ENCODE measurements at places on chromosomes 12 and 14. TPM values are rescaled to one million over a fixed set of nuclear protein-coding genes. Genes with fewer than 3 reads are reported as not detected.

SCYL2 gene
- total RNA-seq = 24.7 TPM

- DNase-seq = no peak
Observed at GRCh38 chr12:104718304-104718929, 239.7 kb downstream of the SLC41A2 start.

HOXC12 gene
- not detected for total RNA-seq

GRCh38 chr12:96786791-96787190 lies 120.3 kb upstream of the NEDD1 start:
- no peak for DNase-seq

PYGL gene
- 8.3 TPM for total RNA-seq

ACTR10 gene
- 68.5 TPM for total RNA-seq

- DNase-seq = no peak
Observed at GRCh38 chr12:54373649-54374561, 9.6 kb upstream of the GPR84 start.

DNA sequence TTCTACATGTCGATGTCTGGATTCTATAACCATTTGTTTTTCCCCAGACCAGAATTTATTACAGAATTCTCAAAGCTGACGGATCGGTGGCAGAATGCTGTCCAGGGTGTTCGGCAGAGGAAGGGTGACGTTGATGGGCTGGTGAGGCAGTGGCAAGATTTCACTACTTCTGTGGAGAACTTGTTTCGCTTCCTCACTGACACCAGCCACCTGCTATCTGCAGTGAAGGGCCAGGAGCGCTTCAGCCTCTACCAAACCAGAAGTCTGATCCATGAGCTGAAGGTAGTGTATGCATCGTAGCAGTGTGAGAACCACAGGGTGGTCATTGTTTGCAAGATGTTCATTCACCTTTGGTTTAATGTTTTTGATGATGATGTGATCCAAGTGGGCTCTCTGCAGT lies 124.0 kb downstream of the ESR2 start:
- no peak for DNase-seq

CELA1 gene
- not detected for total RNA-seq

KRT77 gene
- not detected for total RNA-seq

DNA sequence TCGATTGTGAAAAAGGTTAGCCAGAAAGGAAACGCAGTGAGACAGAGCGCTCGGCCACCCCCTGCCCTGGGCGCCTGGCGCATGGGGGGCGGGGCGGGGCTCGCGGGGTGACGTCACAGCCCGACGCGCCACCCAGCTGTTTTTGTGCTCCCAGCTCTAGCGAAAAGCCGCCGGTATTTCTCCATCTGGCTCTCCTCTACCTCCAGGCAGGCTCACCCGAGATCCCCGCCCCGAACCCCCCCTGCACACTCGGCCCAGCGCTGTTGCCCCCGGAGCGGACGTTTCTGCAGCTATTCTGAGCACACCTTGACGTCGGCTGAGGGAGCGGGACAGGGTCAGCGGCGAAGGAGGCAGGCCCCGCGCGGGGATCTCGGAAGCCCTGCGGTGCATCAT lies at the start of gene GABARAPL1:
TSS of gene GABARAPL1 (plus strand) at position 139 of the 393 bp plus-strand sequence. CDS start at position 392, 253 bp downstream.
- DNase-seq = peak; percentile 90

DNA sequence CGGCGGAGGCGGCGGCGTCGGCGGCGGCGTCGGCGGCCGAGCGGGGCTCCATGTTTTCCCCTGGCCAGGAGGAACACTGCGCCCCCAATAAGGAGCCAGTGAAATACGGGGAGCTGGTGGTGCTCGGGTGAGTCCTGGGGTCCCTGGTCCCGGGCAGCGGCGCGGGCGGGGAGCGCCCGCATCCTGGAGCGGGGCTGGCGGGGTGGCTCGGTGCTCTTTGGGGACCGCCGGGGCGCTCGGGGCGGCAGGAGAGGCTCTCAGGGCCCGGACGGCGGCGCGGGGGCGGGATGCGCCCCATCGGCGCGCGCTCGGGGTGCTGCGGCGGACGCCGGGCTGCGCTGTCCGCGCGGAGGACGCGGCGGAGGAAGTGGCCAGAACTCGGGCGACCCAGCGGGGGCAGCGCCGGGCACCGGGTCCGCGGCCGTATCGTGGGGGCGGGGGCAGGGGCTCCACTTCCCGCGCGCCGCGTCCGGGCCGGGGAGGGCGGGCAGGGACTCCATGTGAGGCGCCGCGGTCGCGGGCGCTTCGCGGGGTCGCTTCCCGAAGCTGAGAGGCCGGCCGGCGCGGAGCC lies 485 bp downstream of the PELI2 start:
- DNase-seq = peak; percentile 71

DNA sequence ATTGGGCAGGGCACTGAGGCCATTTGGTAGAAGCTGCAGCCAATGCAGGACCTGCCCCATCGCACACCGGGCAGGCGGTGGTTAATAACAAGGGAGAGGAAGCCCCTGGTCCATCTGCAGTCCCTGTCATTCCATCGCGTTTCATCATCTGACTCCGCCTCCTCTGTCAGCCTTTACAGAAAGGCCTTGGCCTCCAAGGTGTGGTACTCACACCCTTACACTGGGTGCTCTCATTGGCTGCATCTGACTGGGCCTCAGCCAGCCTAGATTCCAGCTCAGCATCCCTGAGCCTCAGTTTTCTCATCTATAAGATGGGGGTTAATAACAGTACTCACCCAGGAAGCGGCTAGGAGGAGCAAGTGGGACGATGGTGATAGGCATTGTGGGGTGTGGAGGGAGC lies 14.7 kb upstream of the HHIPL1 start:
- no peak for DNase-seq

- DNase-seq = no peak
Observed at GRCh38 chr12:44500423-44500822, 375.7 kb downstream of the NELL2 start.

TAS2R9 gene
- total RNA-seq = 0.22 TPM

CYP27B1 gene
- not detected for total RNA-seq

MANSC4 gene
- total RNA-seq = not detected

DNA sequence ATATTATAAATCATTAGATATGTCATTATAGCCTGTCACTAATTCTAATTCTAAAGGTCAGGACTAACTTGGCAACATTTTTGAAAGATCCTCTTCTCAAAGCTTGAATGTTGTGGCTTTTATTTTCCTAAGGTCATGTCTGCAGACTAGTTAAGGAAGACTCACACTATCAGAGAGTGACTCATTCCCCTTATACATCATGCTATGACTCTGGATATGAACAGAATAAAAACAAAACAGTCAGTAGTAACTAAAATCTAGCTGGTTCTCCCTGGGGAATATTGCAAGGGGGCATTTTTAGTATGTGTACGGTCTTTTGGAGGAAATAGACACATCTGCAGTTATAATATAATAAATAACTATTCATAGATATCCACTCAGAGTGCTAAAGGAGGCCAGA lies 170.6 kb downstream of the SLC2A13 start:
- no peak for DNase-seq

DNA sequence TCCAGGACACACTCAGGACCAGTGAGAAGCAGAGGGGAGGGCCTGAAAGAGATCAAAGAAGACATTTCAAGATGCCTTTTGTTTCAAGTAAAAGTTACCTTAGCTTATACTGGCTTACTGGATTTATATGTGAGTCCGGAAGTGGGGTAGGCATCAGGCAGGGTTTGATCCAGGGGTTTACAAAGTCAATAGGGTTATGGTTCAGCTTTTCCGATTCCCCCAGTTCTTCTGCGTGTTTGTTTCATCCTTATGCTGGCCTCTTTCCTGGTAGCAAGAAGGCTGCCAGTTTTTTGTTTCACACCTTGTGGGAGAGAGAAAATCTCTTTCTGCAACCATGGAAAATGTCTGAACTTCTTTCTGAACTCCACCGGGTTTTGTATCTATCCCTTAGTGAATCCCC lies 126.3 kb downstream of the ESRRB start:
- DNase-seq = no peak

NANOG gene
- total RNA-seq = not detected

DNA sequence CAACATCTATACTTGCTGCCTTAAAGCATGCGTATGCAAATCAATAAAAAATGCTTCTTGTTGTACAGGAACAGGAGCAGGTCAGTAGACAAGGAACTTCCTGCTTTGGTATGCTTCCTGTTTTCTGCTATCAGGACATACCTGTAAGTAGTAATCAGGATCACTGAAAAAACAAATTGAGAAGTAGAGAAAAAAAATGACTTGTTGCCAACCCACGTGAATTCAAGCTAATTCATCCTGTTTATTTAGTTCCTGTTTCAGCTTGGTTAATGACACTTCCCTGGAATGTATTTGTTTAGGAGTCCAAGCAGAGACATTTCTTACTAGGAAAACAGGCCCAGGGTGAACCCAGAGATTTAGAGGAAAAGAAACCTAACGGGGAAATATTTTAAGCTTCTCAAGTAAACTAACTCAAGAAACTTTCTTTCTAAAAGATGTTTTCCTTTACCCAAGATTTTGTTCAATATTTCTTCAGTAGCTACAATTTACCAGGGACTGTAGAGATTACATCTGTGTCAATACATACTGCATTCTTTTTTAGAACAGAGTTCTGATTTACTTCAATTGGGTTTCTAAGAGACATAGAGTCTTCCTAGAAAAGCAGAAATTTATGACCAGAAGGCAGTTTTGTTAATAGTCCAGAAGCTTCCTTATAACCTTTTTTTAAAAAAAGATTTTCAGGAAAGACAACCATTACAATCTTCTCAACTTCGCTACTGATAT lies 124.2 kb downstream of the PAWR start:
- no peak for DNase-seq

A2M gene
- total RNA-seq = 478 TPM

- DNase-seq = no peak
Observed at GRCh38 chr12:263574-263973, 938 bp upstream of the SLC6A13 start.

RASSF9 gene
- 4.5 TPM for total RNA-seq

GRCh38 chr12:104930388-104931326 lies 27.4 kb downstream of the SLC41A2 start:
- DNase-seq = no peak

MYL2 gene
- 13,587 TPM for total RNA-seq

GRCh38 chr14:104634886-104635570 lies 30.5 kb upstream of the TMEM179 start:
- DNase-seq = no peak

METTL17 gene
- total RNA-seq = 41.7 TPM

RNASE3 gene
- not detected for total RNA-seq

MYF6 gene
- total RNA-seq = not detected

ANKRD33 gene
- not detected for total RNA-seq

DNA sequence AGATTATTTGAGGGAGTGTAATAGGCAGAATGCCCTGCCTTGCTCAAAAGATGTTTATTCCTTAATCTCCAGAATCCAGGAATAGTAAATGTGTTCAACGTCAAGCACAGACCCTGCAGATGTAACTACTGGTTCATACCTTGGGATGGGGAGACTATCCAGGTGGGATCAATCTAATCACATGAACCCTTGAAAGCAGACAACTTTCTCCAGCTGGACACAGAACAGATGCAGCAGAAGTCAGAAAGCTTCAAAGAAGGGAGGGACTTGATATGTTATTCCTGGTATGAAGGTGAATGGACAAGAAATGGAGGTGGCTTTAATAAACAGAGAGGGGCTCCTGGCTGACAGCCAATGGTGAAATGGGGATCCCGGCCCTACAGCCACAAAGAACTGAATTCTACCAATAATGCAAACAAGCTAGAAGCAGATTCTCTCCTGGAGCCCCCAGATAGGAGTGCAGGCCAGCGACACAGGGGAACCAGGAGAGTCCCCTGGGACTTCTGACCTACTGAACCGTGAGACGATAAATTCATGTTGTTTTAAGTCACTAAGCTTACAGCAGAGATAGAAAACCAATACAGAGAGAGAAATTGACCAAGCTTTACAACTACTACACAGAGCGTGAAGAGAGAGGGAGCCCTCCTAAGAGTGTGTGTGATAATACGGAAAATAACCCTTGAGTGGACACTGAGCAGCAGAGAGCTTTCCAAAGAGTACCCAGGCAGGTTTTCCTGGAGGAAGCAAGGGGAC lies 133.5 kb upstream of the TMEM132C start:
- DNase-seq = no peak

GPR137C gene
- 0.65 TPM for total RNA-seq

SFSWAP gene
- 19.4 TPM for total RNA-seq

DNA sequence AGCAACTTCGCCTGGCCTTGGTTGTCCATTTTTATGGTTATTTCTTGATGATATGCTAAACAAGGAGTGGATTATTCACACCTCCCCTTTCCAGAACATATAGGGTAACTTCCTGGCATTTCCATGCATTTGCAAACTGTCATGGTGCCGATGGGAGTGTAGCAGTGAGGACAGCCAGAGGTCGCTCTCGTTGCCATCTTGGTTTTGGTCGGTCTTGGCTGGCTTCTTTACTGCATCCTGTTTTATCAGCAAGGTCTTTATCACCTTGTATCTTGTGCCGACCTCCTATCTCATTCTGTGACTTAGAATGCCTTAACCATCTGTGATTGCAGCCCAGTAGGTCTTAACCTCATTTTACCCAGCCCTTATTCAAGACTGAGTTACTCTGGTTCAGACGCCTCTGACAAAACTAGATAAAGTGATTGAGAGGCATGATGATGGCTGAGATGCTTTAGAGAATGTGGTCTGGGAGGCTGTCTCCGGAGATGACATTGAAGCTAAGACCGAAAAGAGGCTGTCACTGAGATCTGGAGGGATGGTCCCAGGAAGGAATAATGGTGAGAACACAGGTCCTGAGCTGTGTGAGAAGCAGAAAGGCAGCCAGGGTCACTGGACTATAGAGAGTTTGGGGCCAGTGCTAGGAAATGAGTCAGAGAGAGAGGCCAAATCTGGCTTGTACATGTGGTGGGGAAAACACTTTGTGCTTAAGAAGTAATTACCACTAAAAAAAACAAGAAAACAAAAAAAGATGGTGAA lies 2.9 kb downstream of the GLT1D1 start:
- no peak for DNase-seq

DNA sequence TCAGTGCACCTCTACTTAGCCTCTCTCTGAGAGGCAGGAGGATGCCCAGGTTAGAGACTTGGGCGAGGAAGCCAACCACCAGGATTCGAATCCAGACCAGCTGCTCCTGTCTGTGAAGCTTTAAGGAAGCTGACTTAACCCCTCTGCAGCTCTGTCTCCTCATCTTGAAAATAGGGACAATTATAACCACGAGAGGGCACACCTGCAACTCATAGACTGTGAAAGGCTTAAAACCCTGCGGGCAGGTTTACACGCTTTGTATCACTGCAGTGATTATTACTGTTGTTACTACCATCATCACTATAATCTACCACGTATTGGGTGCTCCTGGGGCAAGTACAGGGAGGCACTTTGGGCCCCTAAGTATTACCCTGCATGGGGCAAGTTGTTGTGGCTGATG lies 379.8 kb downstream of the VRK1 start:
- DNase-seq = no peak

DNA sequence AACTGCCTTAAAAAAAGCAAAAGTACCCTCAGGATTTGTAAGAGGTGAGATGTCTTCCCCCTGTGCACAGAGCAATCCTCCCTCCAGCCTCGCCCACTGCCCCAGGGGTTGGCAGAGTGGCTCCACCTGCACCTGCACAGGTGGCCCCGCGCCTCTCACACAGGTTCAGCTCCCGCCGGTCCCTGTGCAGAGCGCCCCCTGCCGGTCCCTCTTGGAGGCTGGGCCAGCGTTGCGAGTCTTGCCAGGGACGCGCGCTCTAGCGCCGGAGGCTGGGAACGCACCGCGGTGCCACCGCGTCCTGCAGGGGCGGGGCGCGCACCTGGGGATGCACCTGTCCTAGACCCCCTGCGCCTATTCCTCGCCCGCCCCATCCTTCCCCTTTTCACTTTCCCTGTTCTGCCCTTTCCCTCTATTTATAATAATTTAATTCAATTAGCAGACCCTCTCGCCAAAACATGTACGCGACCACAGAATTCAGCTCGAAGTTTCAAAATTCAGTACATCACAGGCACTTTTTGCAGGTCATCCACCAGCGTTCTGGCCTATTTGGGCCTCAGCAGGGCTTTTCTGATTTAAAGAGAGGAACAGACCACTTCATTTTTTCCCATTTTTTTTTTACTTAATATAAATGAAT lies 618.6 kb downstream of the AACS start:
- DNase-seq = peak; percentile 37

C12orf50 gene
- total RNA-seq = 0.11 TPM
